ENCODE measurements at places on chromosomes 16 and 17. TPM values are rescaled to one million over a fixed set of nuclear protein-coding genes. Genes with fewer than 3 reads are reported as not detected.

- DNase-seq, result no peak
Measured at GRCh38 chr16:89058812-89059211, 34.8 kb upstream of the ACSF3 start.

DNA sequence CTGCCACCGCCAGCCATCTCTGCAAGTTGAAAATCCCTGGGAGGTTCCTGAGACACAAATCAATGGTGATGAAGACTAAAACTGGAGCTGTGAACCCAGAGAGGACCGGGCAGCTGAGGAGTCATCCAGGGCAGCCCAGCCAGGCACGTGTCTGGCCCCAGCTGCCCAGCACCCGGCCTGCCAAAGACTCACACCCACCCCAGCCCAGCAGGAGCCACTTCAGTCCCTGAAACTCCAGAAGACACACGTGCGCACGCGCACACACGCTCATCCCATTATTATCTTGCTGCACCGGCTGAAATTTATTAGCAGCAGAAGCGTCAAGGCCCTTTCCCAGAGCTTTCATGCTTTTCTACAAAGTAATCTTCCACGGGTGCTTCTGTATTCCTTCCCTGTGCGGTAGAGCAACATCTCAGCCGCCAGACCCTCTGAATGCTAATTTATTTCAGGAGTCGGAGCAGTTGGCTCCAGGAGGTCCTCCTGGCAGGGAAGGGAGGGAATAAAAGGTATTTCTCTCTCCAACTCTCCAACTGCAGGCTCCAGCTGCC, 59.8 kb upstream of the RBFOX3 start:
- DNase-seq, result peak; percentile 18

Gene MFAP4
- 95.2 TPM for polyA plus RNA-seq

GRCh38 chr16:84751947-84752346, 52.1 kb downstream of the USP10 start:
- no peak for DNase-seq

Gene PTGES3L
- polyA plus RNA-seq, result 60.3 TPM

DNA sequence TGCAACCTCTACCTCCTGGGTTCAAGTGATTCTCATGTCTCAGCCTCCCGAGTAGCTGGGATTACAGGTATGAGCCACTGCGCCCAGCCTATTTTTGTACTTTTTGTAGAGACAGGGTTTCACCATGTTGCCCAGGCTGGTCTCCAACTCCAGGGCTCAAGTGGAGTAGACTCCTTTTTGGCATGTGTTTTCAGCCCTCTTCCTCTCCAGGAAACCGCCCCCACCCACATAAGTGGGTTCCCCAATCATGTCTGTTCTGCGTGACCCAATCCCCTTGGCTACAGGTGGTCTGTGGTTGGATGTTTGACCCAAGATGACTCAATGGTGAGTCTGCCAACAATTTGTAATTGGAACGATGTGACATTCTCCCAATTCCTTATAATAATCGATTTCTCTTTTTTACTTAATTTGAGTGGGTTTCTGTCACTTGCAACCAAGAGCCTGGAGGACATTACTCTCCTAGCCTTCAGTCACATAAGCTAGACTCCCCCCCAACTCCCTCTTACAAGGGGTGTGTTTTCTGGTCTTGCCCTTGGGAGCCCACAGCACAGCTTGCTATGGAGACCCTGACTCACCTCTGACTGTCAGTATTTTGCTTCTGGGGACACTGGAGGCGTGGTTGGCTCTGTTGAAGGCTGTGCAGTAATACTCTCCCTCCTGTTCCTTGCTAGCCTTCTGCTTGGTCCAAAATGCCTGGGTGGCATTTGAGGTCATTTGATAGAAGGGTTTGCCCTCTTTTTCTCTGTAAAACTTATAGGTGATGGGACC, 34.9 kb downstream of the PECAM1 start:
- no peak for DNase-seq

- DNase-seq, result no peak
Measured at GRCh38 chr17:13728781-13729180, 127.1 kb upstream of the HS3ST3A1 start.

Gene FOXO3B
- polyA plus RNA-seq, result 0.59 TPM

Gene REXO5
- 2.1 TPM for polyA plus RNA-seq

Gene KLHL10
- polyA plus RNA-seq, result 0.09 TPM

- no peak for DNase-seq
Measured at GRCh38 chr17:73090396-73091202, 1.9 kb downstream of the SLC39A11 start.

DNA sequence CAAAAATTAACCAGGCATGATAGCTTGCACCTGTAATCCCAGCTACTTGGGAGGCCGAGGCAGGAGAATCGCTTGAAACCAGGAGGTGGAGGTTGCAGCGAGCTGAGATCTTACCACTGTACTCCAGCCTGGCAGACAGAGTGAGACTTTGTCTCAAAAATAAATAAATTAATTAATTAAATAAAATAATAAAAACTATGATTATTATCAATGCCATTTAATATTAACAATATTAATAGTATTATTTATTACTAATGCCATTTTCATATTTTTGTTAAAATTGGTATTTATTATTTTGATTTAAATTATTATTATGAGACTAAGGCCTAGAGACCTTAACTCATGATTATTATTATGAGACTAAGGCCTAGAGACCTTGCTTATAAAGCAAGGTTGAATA, 121.2 kb downstream of the CDH11 start:
- no peak for DNase-seq

Gene KIAA0513
- 6.7 TPM for polyA plus RNA-seq

GRCh38 chr16:67910158-67910557, 17.1 kb downstream of the PSKH1 start:
- DNase-seq, result no peak
